Pericardium fibroblast (primary cell): ENCODE measurements at places on chromosomes 4 and X. TPM values are rescaled to one million over a fixed set of nuclear protein-coding genes. Genes with fewer than 3 reads are reported as not detected.

The TBC1D8B gene
- 6.7 TPM in 2 replicates for total RNA-seq

The SAT1 gene
- total RNA-seq: 136 and 192 TPM in 2 replicates

The CLGN gene
- 0.43 and 0.47 TPM in 2 replicates for total RNA-seq

The MTMR8 gene
- not detected in 2 replicates for total RNA-seq

The CCDC158 gene
- total RNA-seq: under 0.01 TPM in 2 replicates

The MAGEA2 gene
- not detected in 2 replicates for total RNA-seq

The KLHL4 gene
- 2.4 and 7.5 TPM in 2 replicates for total RNA-seq

The HS3ST1 gene
- total RNA-seq: 0.12 TPM in 1 of 2 replicates, not detected in the other

The TRIM60 gene
- not detected in 2 replicates for total RNA-seq

The EDA gene
- total RNA-seq: 3.1 and 4.1 TPM in 2 replicates

The SHROOM2 gene
- 1.4 and 4.2 TPM in 2 replicates for total RNA-seq

The FAM47E gene
- total RNA-seq: under 0.01 TPM in 1 of 2 replicates, not detected in the other

The METAP1 gene
- 26.8 and 39.4 TPM in 2 replicates for total RNA-seq

The MBNL3 gene
- total RNA-seq: 3.9 and 44.0 TPM in 2 replicates

The DCHS2 gene
- not detected in 2 replicates for total RNA-seq

The PLAC1 gene
- total RNA-seq: 0.43 and 0.93 TPM in 2 replicates

The HOPX gene
- total RNA-seq: 0.47 TPM in 1 of 2 replicates, not detected in the other

The PLXNA3 gene
- total RNA-seq: 14.9 and 41.3 TPM in 2 replicates

The SOWAHB gene
- not detected in 2 replicates for total RNA-seq

The F11 gene
- not detected in 2 replicates for total RNA-seq

The COX7B2 gene
- not detected in 2 replicates for total RNA-seq

The REPS2 gene
- total RNA-seq: 0.94 and 1.9 TPM in 2 replicates

The SMC1A gene
- total RNA-seq: 10.3 and 18.6 TPM in 2 replicates

The KIAA1210 gene
- total RNA-seq: not detected in 2 replicates

The ADH1A gene
- not detected in 2 replicates for total RNA-seq

The LEF1 gene
- 0.93 TPM in 1 of 2 replicates, not detected in the other for total RNA-seq

The MORF4L2 gene
- total RNA-seq: 390 and 792 TPM in 2 replicates

The MGARP gene
- total RNA-seq: 16.0 and 40.5 TPM in 2 replicates
